Cortex of kidney (tissue), 1 donor: ENCODE measurements at places on chromosomes 4 and X.

DNA sequence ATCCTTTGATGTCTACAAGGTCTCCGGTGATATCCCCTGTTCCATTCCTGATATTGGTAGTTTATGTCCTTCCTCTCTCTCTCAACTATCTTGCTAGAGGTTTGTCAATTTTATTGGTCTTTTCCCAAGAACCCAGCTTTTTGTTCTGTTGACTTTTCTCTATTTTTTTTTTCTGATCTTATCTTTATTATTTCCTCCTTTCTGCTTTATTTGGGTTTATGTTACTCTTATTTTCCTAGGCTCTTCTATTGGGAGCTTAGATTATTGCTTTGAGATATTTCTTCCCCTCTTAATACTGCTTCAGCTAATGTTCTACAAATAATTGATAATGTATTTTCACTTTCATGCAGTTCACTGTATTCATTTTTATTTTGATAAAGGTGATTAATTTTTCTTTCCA lies 44.2 kb downstream of the EIF2S3 start:
- DNase-seq = no peak

- DNase-seq = no peak
These were observed 2.1 kb downstream of the PPP3CA start for GRCh38 chr4:101345271-101345595.

GRCh38 chr4:146333187-146333894 lies 119.0 kb downstream of the REELD1 start:
- no peak for DNase-seq

- no peak for DNase-seq
These were observed 6.3 kb upstream of the NKX1-1 start for GRCh38 chr4:1412376-1413203.

DNA sequence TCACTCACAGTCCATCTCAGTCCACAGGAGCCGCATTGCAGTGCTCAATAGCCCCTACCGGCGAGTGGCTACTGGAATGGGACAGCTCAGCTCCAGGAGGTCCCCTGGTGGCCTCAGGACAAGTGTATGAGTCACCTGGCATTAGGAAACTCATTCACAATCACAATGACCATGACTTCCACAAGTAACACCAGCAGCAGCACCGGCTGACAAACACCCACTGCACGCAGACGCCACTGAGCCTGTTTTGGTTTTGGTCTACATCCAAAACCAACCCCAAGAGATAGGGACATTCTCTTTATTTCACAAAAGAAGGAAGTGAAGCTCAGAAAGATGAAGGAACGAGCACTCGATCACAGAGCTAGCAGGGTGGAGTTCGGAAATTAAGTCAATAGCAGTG lies 8.1 kb downstream of the JAKMIP1 start:
- DNase-seq = no peak

DNA sequence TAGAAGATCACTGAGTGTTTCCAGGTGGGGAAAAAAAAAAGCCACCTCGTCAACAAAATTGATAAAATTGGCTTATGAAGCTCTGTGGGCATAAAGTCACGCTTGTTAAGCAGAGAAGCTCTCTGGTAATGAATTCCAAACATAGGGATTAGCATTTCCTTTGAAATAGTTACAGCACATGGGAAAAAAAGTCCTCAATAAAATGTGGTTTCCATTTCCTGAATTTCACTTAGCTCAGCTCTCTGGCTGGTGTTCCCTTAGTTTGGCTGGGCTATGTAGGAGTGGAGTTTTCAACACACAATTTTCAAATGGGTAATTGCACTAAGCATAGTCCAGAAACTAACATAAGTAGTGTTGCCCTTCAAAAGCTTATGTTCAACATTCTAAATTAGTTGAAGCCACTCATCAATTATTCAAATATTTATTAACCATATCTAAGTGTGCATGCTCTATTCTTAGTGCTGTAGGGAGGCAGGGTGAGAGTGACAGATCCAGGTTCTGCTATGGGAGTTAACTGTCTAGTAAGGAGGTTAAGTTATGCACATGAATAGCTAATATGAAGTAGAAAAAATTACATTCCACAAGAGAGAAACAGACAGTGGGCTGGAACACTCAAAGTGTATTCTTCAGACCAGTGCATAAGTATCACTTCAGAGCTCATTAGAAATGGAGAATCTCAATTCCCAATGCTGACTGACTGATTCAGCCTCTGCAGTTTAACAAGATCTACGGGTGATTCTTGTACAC lies 445.7 kb downstream of the SMARCA1 start:
- no peak for DNase-seq

DNA sequence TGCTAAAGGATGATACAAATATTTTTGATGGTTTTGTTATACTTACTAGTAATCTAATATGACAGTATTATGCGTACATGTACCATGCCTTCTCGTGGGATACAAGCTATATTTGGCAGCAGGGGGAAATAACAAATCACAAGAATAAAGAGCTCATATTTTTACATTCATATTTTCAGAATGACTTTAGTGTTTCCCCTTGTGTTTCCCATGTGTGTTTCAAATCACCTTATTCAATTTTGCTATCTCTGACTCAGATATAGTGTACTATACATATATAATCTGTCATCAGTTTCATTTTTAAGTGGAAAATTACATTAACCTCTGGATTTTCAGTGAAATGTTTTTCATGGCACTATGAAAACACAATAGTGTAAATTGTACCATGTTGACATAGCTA lies 146.8 kb downstream of the RPA4 start:
- DNase-seq = no peak

- no peak for DNase-seq
These were observed 5.8 kb downstream of the PYURF start for GRCh38 chr4:88517825-88518224.
